ENCODE measurements at places on chromosomes 1 and 21. TPM values are rescaled to one million over a fixed set of nuclear protein-coding genes. Genes with fewer than 3 reads are reported as not detected.

- no peak for DNase-seq
- H3K4me3 ChIP-seq, result peak overlapping the region; percentile 27
These were observed 176.1 kb downstream of the CLIC6 start for GRCh38 chr21:34844924-34845238.

DNA sequence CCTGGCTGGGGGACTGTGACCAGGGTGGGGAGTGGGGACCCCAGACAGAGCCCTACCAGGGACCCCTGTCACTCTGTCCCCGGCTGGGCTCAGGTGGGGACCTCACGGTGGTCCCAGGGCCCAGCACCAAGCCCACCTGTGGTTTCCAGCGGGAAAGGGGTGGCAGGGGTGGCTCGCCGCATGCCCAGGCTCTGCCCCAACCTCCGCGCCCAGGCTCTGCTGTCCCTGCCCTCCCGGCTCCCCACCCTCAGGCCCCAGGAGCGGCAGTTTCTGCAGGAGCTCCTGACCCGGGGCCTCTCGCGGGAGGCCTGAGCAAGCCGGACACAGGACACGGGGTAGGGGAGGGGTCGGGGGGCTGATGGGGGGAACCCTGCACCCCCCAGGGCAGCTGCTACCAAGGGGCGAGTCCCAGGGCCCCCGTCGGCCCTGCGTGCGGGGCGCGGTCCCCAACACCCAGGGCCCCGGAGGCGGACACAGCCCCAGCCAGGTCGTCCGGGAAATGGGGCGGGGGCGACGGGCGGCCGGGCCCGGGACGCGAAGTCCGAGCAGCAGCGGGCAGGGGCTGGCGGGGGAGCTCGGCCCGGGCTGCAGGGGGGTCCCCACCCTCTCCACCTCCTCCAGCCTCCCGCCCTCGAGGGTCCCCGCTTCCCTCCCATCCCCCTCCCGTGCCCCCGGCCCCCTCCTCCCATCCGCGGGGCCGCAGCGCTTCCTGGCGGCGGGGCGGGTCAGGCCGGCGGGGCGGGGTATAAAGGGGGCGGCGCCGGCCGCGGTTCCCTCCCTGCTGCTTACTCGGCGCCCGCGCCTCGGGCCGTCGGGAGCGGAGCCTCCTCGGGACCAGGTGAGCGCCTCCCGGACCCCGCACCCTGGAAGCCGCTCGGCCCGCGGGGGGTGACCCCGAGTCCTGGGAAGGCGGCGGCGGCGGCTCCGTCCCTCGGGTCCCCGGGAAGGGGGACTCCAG is at the start of gene COL6A2:
Gene COL6A2, plus strand, starts transcription at position 777 of the 958 bp plus-strand sequence.
- H3K27me3 ChIP-seq, result peaks cover 29% of the 10 kb centered on the region
- DNase-seq, result peak; percentile 32
- no peaks in the 10 kb centered on the region for H3K4me1 ChIP-seq
- no peak within 1 kb of the TSS for H3K27ac ChIP-seq
- peak within 1 kb of the TSS; percentile 1 for H3K4me3 ChIP-seq

Gene PEF1
- total RNA-seq, result 61.5 TPM

DNA sequence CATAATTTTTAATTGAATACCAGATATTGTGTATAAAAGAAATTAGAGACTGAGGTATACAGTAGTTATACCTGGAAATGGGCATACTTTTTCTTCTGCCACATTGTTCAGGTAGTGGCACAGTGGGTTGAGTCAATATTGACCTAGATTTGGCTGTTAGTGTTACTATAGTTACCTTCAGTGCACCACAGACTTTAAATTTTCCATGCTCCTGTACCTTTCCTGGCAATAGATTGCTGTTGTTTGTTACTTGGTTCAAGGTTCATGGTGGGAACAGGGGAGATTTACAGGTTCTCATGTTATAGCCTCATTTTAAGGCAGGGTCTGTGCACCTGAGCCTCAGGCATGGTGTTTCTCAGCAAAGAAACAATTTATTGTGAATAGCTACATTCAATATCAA is 218.7 kb downstream of the LBR start:
- no peaks in the 10 kb centered on the region for H3K4me1 ChIP-seq
- H3K4me3 ChIP-seq, result no peak overlapping the region
- no peaks in the 10 kb centered on the region for H3K27me3 ChIP-seq
- no peak overlapping the region for H3K27ac ChIP-seq
- H3K36me3 ChIP-seq, result peaks cover 4% of the 10 kb centered on the region

GRCh38 chr1:36330940-36331339 is 7.5 kb upstream of the EVA1B start:
- H3K27ac ChIP-seq, result no peak overlapping the region
- peaks cover 25% of the 10 kb centered on the region for H3K27me3 ChIP-seq
- peaks cover 13% of the 10 kb centered on the region for H3K4me1 ChIP-seq
- peaks cover 10% of the 10 kb centered on the region for H3K36me3 ChIP-seq

- H3K4me3 ChIP-seq, result no peak overlapping the region
- no peak for DNase-seq
- no peaks in the 10 kb centered on the region for H3K4me1 ChIP-seq
- no peaks in the 10 kb centered on the region for H3K36me3 ChIP-seq
These were observed 160.1 kb upstream of the TMEM51 start for GRCh38 chr1:14993414-14993813.

GRCh38 chr21:29763674-29764073 is 176.1 kb downstream of the GRIK1 start:
- DNase-seq, result no peak
- H3K27ac ChIP-seq, result no peak overlapping the region
- no peaks in the 10 kb centered on the region for H3K36me3 ChIP-seq
- H3K4me3 ChIP-seq, result no peak overlapping the region
- H3K27me3 ChIP-seq, result peaks cover 21% of the 10 kb centered on the region
- H3K4me1 ChIP-seq, result no peaks in the 10 kb centered on the region

GRCh38 chr21:33734291-33734690 is 92.0 kb downstream of the ITSN1 start:
- no peak overlapping the region for H3K4me3 ChIP-seq
- no peaks in the 10 kb centered on the region for H3K36me3 ChIP-seq
- peaks cover 14% of the 10 kb centered on the region for H3K4me1 ChIP-seq

GRCh38 chr1:77706321-77706720 is 23.9 kb upstream of the ZZZ3 start:
- no peaks in the 10 kb centered on the region for H3K27me3 ChIP-seq
- no peak overlapping the region for H3K4me3 ChIP-seq
- H3K36me3 ChIP-seq, result peaks cover 17% of the 10 kb centered on the region
- no peak for DNase-seq
- H3K27ac ChIP-seq, result no peak overlapping the region

- no peak overlapping the region for H3K4me3 ChIP-seq
- no peaks in the 10 kb centered on the region for H3K36me3 ChIP-seq
- H3K4me1 ChIP-seq, result no peaks in the 10 kb centered on the region
- H3K27ac ChIP-seq, result no peak overlapping the region
- no peaks in the 10 kb centered on the region for H3K27me3 ChIP-seq
These were observed 67.7 kb upstream of the AJAP1 start for GRCh38 chr1:4586611-4587160.

Gene IGSF9
- total RNA-seq, result 7.5 TPM

GRCh38 chr1:21659099-21659923 is 9.8 kb downstream of the RAP1GAP start:
- H3K27ac ChIP-seq, result no peak overlapping the region
- DNase-seq, result peak; percentile 80
- no peaks in the 10 kb centered on the region for H3K36me3 ChIP-seq
- peaks cover 7% of the 10 kb centered on the region for H3K4me1 ChIP-seq

- H3K27me3 ChIP-seq, result peaks cover 14% of the 10 kb centered on the region
- no peaks in the 10 kb centered on the region for H3K36me3 ChIP-seq
- H3K4me1 ChIP-seq, result no peaks in the 10 kb centered on the region
- H3K27ac ChIP-seq, result no peak overlapping the region
- no peak for DNase-seq
- H3K4me3 ChIP-seq, result no peak overlapping the region
These were observed 11.8 kb upstream of the RPL11 start for GRCh38 chr1:23679815-23680214.

DNA sequence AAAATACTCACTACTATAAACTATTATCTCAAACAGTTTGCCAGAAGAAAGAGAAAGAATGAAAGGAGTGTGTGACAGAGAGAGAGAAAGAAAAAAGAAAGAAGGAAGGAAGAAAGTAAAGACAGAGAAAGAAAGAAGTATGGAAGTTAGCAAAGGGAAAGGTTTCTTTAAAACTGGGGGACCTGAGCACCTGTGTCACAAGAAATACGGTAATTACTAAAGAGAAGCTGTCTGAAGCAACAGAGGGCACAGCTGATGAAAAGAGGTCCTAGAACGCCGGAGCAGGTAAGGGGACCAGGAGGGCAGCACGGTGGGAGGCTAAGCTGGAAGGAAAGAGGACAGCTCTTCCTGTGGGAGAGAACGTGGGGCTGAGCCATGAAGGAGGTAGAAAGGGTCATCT is 163.6 kb downstream of the DSCAM start:
- H3K36me3 ChIP-seq, result no peaks in the 10 kb centered on the region
- H3K4me3 ChIP-seq, result no peak overlapping the region
- no peaks in the 10 kb centered on the region for H3K4me1 ChIP-seq
- H3K27ac ChIP-seq, result no peak overlapping the region
- H3K27me3 ChIP-seq, result no peaks in the 10 kb centered on the region

Gene PDC
- total RNA-seq, result not detected

Gene S100A16
- 255 TPM for total RNA-seq

GRCh38 chr1:154158307-154159125 is 3.6 kb upstream of the NUP210L start:
- no peak for DNase-seq
- peaks cover 26% of the 10 kb centered on the region for H3K4me1 ChIP-seq
- H3K27ac ChIP-seq, result peak overlapping the region; percentile 84
- H3K4me3 ChIP-seq, result peak overlapping the region; percentile 28
- H3K36me3 ChIP-seq, result peaks cover 72% of the 10 kb centered on the region
- H3K27me3 ChIP-seq, result no peaks in the 10 kb centered on the region

All from Calu3 (cell line).